ENCODE measurements at places on chromosomes 7 and 10. TPM values are rescaled to one million over a fixed set of nuclear protein-coding genes. Genes with fewer than 3 reads are reported as not detected.
A peak's percentile ranks its signal among the peaks of the same experiment; 100 is the strongest.

PYROXD2 gene
- 31.9 TPM for total RNA-seq

RADIL gene
- total RNA-seq, result 0.72 TPM

- no peak for DNase-seq
These were observed 49.8 kb downstream of the PLCE1 start for GRCh38 chr10:94043431-94043990.

DNA sequence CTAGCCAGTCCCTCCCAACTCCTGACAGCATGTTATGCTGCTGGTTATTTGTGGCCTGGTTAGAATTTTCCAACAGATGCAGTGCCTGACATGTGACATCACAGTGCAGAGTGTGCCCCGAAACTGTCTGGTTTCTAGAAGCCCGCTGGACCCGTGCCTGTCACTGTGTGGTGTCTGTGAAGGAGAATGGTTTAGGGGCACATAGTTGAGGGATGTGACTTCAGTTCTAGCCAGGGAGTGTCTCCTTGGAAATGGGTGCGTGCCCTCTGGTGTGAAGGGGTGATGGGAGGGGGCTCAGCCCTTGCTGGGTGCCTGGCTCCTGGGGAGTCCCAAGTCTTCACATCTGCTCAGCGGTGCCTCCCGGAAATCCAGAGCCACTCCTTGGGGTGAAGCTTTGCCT is 303.6 kb downstream of the GLRX3 start:
- no peak for DNase-seq

DNA sequence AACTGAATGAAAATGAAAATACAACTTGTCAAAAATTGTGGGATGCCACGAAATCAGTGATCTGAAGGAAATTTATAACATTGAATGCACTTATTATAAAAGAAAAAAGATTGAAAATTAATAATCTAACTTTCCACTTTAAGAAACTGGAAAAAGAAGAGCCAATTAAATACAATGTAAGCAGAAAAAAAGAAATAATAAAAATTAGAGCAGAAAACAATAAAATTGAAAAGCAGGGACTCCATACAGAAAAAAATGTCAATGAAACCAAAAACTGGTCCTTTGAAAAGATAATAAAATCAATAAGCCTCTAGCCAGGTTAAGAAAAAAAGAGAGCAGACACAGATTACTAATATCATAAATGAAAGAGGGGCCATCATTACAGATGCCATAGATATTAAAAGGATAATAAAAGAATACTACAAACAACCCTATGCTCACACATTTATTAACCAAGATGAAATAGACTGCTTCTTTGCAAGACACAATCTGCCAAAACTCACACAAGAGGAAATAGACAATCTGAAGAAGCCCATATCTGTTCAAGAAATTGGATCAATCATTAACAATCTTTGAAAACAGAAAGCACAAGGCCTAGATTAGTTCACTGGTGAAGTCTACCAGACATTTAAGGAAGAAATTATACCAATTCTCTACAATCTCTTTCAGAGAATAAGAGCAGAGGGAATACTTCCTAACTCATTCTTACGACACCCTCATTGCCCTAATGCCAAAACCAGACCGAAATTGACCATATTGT is 233.8 kb upstream of the NEBL start:
- DNase-seq, result no peak

GRCh38 chr10:122221958-122222357 is 49.1 kb upstream of the BTBD16 start:
- no peak for DNase-seq

- peak; percentile 11 for DNase-seq
These were observed 1.3 kb downstream of the ITPRIP start for GRCh38 chr10:104336821-104337467.

All from adrenal gland (tissue), 19 donors.